CD4-positive, alpha-beta T cell treated with Interleukin-17A for 4 hours (primary cell): ENCODE measurements at places on chromosomes 5 and 9.

GRCh38 chr5:81601919-81602318 is 149.0 kb downstream of the SSBP2 start:
- no peak for DNase-seq

GRCh38 chr5:146059460-146060220 is 45.7 kb downstream of the PLAC8L1 start:
- no peak for DNase-seq

- DNase-seq = no peak
Observed at GRCh38 chr5:141973871-141974595, 5.1 kb downstream of the RNF14 start.

- peak; percentile 59 for DNase-seq
Observed at GRCh38 chr9:70563431-70564204, 149.2 kb upstream of the KLF9 start.

GRCh38 chr9:83538172-83538889 is at the start of gene FRMD3:
Gene FRMD3 (minus strand): TSS chr9:83538401. CDS start chr9:83538231, 170 bp downstream.
- DNase-seq = no peak

DNA sequence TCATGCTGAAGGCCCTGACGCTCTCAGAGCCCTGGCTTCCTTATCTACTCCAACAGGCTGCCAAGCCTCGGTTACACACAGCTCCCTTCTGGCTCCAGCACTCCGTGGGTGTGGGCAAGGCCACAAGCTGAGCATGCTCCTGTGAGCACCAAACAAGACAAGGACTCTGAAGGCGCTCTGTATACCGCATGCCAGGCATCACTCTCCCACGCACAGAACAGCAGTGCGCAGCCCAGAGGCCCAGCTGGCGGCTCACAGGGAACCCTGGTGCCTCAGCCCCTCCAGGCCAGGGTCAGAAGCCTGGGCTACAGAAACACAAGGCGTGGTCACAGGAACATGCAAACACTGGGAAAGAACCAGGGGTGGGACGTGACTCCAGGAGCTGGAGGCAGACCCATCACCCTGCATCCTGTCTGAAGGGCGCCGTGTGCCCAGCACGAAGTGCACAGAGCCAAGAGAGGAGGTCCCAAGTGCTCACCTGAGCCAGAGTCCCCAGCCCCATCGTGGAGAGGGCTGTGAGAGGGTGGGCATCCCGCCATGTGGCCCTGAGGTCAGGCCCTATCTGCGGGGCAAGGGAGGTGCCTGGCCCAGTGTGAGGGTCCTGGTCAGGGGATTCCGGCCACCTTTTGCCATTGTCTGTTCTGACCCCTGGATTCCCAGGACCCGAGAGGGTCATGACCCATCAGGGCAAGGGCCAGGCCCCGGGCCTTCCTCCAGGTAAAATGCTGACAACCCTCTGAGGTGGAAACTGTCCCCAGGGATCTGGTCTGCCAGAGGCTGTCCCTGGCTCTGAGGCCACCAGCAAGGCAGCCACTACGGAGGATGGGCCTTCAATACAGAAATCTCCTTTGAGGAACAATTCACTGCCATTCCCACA is 54.7 kb downstream of the COL23A1 start:
- no peak for DNase-seq

DNA sequence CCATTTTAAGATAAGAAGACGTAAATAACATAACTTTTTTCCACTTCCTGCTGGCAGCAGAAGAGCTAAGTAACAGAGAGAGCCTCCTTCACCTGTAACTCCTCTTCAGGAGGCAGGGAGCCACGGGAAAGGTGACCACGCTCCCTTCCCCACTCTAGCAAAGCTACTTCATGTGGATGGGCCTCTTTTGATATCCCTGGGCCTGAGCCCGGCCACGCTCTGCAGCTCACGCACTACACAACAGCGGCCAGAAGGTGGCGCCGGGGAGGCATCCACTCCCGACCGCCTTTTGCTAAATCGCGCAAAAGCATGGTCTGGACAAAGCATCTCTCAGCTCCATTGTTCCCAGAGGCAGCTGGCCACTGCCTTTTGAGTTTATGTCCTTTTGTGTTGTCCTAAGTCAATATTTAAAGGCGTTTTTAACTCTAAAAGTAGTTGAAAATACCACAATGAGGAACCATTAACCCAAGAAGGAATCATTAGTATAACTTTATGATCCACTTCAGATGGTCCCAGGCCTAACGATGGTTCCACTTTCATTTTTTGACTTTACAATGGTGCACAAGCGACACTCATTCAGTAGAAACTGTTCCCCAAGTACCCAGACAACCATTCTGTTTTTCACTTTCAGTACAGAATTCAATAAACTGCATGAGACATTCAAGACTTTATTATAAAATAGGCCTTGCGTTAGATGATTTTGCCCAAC is 23.6 kb downstream of the CMBL start:
- DNase-seq = peak; percentile 84

DNA sequence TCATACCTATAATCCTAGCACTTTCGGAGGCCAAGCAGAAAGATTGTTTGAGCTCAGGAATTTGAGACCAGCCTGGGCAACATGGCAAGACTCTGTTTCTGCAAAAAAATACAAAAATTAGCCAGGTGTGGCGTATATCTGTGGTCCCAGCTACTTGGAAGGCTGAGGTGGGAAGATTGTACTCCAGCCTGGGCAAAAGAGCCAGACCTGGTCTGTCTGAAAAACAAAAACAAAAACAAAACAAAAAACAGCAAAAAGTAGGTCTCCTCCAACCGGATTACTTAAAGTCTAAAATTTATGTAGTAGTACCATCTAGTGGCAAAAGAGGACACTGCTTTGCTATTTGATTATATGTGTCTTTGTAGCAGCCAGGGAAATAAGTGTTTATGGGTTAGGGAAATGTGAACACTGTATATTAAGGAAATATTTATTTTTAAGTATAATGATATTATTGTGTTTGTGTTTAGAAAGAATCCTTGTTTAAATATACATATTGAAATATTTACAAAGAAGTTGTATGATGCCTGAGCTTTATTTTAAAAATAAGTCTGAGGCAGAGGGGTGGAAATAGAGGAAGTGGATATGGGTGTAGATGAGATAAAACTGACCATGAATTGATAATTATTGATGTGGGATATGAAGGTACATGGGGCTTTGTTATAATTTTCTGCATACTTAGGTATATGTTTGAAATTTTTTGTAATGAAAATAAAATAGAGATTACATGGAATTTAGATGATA is 20.0 kb downstream of the APC start:
- DNase-seq = no peak

DNA sequence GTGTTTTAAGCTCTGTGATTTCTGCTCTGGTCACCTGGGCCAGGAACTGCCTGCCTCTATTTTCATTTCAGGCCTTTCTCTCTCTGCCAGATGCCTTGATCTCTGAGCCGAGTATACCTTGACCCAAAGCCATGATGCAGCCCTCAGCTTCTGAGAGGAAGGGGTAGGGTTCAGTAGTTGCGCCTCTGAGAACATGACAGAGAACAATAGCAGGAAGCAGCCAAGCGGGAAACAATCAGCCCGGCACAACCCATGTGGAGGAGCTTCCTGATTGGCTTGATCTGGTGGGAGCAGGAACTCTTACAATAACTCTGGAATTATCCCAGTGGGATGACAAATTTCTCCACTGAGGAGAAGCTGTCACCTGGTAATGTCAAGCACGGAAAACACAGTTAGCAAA is 127.4 kb downstream of the PALM2AKAP2 start:
- no peak for DNase-seq

DNA sequence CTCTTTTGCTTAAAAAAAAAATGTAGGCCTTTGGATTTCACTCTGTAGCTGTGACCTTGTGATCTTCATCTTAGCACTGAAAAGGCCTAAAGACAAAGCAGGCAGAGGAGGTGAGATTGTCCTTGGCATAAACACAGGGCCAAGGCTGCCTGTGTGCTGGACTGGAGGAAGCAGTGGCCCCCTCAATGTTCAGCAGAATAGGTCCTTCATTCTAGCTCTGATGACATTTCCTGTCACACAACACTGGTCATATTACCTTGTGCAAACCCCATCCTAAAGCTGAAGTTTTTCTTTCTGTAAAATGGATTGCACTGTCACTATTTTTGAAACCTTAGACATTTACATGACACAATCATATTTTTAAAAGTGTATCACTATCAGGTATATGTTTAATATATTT is 147.4 kb downstream of the INSYN2B start:
- DNase-seq = no peak

GRCh38 chr9:117276444-117276843 is 138.4 kb downstream of the ASTN2 start:
- no peak for DNase-seq

DNA sequence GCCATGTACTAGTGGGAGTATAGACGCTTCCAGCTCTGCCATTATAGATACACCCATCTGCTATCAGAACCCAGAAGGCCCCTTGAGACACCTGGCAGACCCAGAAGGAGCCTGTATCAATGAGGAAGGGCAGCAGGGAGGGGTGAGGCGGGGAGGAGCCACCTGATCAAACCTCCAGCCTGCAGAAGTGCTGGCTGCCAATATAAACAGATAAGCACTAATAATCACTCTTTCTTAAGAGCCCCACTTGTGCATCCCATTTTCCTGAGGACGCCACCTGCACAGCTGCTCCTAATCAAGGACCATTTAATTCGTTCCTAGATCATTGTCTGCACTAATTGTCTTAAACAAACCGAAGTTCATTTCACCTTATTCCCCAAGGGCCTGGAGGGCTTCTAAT is 75.0 kb upstream of the NEK6 start:
- no peak for DNase-seq

GRCh38 chr5:116539222-116539621 is 35.4 kb downstream of the SEMA6A start:
- no peak for DNase-seq

DNA sequence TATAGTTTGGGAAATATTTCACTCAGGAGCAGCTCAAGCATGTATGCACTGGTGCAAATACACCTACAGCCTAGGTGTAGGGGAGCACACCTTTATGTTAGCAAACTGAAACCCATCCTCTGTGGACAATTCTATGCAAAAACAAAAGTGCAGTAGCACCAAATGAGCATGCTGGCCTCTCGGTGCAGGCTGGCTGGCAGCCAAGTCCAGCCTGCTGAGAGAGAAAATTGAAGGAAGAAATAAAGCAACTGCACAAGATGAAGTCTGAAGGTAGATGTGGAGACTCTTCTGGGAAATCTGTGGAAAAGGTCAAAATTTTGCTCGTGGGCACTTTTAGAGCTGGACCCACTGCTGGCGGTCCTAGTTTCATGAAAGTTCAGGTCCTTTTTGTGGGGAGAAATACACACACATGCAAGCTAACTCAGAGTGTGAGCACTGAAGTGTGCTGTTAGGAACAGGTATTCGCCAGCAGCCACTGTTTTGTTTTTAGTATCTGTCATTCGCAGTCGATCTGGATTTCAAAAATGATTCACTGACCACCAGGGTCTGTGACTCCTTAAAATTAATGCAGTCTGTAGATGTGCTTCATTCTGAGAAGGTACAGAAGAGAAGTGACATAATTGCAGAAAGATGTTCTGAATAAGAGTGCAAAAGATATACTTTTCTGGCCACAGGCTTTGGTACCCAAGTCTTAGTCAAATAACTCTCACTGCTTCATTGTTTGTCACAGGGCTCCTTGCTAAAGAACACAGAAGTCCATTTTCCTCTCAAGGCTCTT is 281.7 kb downstream of the PARP8 start:
- DNase-seq = no peak

- DNase-seq = no peak
Observed at GRCh38 chr9:26375448-26375847, 517.2 kb downstream of the CAAP1 start.

DNA sequence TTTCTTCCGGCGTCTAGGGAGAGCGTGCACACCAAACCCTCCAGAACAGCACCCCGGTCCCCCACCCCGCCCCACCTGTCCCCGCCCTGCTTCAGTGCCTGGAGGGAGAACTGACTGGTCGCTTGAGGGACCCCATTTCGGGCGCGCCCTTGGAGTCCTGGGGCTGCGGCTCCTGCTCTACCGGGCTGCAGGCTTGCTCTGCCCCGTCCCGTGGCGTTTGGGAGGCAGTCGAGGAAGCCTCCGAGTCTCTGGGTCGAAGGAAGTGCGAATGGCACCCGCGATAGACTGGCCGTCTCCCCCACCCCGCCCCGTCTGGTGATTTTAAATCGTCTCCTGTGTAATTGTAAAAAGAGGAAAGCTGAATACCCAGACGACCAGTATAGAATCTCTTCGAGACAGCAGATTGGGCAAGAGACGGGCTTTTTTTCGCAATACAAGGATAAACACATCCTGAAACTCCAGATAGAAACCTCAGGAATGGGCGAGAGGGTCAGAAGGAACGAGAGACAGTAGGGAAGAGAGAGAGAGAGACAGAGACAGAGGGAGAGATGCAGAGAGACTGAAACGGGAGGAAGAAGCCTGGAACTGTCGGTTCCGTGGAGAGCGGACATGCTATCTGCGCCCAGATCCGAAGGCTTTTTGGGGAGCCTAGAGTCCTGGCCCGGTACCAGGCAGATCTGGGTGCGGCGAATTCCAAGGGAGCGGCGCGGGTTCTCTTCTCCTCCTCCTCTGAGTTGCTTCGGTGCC is 9.9 kb downstream of the PRDM6 start:
- DNase-seq = no peak

- no peak for DNase-seq
Observed at GRCh38 chr5:16690243-16690852, 73.6 kb upstream of the RETREG1 start.

DNA sequence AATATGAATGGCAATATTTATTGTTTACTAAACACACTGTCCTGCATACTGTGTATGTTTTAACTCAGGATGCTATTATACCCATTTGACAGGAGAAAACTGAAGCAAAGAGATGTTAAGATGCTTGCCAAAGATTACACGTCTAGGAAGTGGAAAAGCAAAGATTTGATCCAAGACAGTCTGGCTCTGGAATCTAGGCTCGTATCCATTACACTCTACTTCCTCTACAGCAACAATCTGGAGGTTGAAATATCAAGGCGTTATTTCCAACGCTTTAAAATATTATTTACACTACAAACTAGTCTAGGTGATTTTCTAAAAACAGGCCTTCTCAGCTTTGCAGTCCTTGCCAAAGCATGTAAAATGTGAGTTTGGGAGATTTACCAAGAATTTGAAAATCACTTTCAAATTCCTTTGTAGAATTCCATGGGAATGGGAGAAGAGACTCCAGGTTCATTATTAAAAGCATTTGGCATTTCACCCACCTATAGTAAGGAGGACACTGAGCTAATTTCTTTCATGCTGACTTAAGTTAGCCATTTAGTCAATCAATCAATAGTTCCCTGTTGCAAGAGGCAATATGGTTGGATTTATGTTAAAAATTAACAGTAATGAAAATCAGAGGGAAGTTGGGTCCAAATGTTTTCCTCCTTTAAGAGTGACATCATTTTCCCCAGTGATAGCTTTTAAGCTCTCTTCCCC is 356.3 kb upstream of the SMARCA2 start:
- DNase-seq = no peak

DNA sequence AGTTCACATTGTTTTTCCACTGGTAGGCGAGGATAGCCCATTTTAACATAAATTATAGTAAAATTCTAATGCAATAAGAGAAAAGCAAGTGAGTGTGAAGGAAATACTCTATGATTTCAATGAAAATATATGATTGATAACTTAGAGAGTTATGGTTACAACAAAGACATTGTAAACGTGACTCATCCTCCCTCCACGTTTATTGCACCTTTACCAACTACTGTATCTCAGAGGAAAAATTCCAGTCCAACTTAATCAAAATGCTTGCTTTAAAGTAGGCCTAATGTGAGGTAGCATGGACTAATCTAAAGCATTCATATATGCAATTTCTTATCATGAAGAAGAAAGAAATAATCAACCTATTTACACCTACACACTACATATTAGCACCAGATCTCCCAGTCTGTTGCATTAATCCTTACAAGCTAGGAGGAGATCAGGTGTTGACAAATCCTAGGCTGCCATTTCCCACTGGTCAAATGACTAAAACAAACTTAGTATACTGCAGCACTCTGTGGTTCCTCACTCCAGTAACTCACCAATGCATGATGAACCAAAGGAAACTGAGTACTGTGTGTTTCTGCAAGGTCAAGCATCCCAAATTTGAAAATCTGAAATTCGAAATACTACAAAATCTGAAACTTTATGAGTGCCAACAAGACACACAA is 41.7 kb downstream of the ECPAS start:
- DNase-seq = no peak
